ENCODE measurements at places on chromosomes 6 and 20. TPM values are rescaled to one million over a fixed set of nuclear protein-coding genes. Genes with fewer than 3 reads are reported as not detected.
A peak's percentile ranks its signal among the peaks of the same experiment; 100 is the strongest.

DNA sequence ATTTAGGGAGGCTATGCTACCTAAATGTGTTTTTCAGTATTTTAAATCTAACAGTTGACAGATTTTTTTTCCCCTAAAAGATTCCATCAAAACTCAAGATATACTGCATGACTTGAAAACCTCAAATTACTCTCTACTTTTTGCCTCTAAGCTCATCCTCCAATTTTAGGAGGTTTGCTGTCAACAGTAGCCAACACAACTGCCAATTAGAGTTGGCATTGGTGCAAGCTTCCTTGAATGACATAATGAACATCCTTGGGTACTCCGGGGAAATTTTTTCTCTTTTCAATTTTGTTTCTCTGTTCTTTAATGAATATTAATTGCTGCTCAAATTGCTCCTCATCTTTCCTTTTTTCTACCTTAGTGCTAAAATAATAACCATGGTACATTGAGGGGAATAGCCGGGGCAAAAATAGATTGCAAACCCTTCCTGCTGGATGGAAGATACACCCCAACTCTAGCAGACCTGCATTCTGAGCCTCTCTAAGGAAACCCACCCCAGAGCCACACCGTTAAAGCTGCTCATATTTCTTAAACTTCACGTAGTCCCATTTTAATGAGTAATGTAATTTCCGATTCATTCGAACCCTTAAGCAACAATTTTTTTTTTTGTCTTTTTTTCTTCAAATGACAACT, 34.3 kb downstream of the SLC22A23 start:
- peaks cover 22% of the 10 kb centered on the region for H3K4me1 ChIP-seq
- no peak for DNase-seq
- H3K36me3 ChIP-seq, result no peaks in the 10 kb centered on the region
- H3K27ac ChIP-seq, result no peak overlapping the region
- H3K27me3 ChIP-seq, result no peaks in the 10 kb centered on the region

GRCh38 chr6:33682341-33682740, 29.2 kb downstream of the UQCC2 start:
- no peak overlapping the region for H3K27ac ChIP-seq
- no peaks in the 10 kb centered on the region for H3K27me3 ChIP-seq
- H3K4me3 ChIP-seq, result no peak overlapping the region
- H3K36me3 ChIP-seq, result peaks cover 93% of the 10 kb centered on the region
- DNase-seq, result no peak

DNA sequence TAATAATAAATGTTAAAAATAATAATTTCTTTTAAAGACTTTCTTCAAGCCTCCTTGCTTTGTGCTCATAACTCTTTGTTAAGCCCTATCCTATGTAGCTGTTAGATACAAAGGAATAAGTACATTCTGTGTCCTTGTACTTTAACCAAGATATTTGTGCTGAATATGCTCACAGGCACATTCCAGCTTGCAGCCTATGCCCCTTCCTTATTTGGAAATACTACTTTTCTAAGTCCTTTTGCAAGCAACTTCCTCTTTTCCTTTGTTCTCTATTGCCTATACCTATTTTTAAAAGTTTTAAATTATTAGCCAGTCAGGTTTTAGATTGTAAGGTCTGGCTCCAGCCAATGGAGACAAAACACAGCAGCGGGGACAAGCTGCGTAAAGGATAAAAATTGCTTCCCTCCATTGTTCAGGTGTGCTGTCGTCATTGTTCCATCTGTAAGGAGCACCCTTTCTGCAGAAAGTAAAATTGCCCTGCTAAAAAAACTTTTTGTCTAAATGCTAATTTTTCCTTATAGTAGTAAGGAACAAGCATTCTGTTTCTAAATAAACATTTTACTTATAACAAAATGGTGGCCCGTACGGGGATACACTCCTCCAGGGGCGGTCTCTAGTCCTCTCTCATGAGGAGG, 80.2 kb downstream of the SYTL3 start:
- H3K4me3 ChIP-seq, result no peak overlapping the region
- no peaks in the 10 kb centered on the region for H3K36me3 ChIP-seq
- no peak for DNase-seq
- peaks cover 5% of the 10 kb centered on the region for H3K4me1 ChIP-seq
- no peaks in the 10 kb centered on the region for H3K27me3 ChIP-seq

Gene MYH7B
- polyA plus RNA-seq, result 0.46 TPM

Gene ENPP3
- polyA plus RNA-seq, result 43.7 TPM

Gene COL11A2
- 5.3 TPM for polyA plus RNA-seq

Gene DLL1
- polyA plus RNA-seq, result 39.3 TPM

Gene RUNX2
- polyA plus RNA-seq, result 2.6 TPM

Gene ARMC2
- 4.7 TPM for polyA plus RNA-seq

DNA sequence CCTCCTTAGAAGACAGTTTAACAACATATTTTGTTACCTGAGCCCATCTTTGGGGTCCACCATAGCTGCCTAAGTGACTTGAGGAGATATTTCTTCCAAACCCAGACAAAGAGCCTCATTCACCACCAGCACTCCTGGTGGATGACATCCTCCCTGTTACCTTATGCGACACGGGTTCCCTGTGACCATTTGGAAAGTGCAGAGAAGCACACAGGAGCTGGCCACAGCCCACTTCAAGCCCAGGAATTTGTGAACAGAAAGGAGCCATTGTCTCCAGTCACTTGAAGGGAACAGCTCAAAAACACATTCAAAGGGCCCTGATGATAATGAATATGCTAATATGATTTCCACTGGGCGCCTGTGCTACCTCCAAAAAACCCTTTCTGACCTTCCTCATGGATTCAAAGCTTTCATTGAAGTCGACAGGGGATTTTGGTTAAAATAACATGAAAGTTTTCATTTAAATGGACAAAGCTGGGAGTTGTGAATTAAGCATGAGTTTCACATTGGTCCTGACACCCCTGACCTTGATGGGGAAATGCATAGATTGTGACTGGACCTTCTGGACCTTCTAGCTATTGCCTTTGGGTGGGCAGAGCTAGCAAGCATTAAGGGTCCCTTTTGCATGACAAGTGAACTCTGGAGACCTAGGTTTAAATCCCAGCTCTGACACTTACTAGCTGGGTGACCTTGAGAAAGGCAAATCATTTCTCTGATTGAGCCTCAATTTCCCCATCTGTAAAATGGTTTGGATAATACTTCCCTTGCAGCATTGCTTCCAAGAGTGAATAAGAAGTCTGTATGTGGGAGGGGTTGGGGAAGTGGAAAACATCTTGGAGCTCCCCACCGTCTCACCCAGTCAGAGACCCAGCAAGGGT, 83.3 kb upstream of the SIRPA start:
- H3K27ac ChIP-seq, result no peak overlapping the region
- peaks cover 7% of the 10 kb centered on the region for H3K4me1 ChIP-seq
- DNase-seq, result no peak
- no peak overlapping the region for H3K4me3 ChIP-seq
- no peaks in the 10 kb centered on the region for H3K36me3 ChIP-seq
- H3K27me3 ChIP-seq, result no peaks in the 10 kb centered on the region

DNA sequence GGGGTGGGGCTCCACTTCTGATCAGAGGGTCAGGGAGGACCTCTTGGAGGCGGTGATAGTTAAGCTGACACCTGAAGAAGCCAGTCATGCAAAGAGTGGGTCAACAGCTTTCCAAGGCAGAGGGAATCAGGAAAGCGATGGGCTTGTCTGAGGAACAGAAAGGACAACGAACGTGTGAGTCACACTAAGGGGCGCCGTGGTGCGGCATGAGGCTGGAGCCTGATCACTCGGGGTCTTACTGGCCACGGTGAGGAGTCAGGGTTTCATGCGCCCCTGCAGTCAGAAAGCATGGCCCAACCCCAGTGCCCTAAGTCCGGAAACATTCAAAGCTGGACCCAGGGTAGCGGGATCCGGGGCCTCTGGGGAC, 50.6 kb upstream of the SLC32A1 start:
- DNase-seq, result no peak
- H3K27ac ChIP-seq, result no peak overlapping the region
- H3K27me3 ChIP-seq, result peaks cover 50% of the 10 kb centered on the region
- no peaks in the 10 kb centered on the region for H3K36me3 ChIP-seq

GRCh38 chr6:68834551-68834950, 199.5 kb downstream of the ADGRB3 start:
- no peaks in the 10 kb centered on the region for H3K36me3 ChIP-seq
- H3K27ac ChIP-seq, result no peak overlapping the region
- H3K4me1 ChIP-seq, result no peaks in the 10 kb centered on the region

Gene CST7
- polyA plus RNA-seq, result 1.9 TPM

Gene CLVS2
- 0.70 TPM for polyA plus RNA-seq

DNA sequence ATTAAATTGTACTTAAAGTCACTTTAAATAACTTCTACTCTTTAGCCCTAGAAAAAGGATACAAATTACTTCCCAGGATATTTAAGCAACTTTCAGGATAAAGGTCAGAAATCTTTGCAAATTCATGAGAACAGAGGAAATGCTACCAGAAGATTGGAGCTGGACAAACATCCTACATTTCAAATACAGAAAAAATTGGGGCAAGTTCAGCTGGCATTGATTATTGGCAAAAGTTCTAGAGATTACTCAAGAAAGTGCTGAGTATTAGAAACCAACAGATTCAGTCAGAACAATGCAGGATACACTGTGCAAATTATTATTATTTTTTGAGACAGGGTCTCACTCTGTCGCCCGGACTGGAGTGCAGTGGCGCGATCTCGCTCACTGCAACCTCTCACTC, 6.0 kb downstream of the SLC22A23 start:
- H3K4me3 ChIP-seq, result no peak overlapping the region
- H3K4me1 ChIP-seq, result peaks cover 10% of the 10 kb centered on the region
- peaks cover 9% of the 10 kb centered on the region for H3K27me3 ChIP-seq
- H3K27ac ChIP-seq, result no peak overlapping the region
- no peaks in the 10 kb centered on the region for H3K36me3 ChIP-seq

Gene NKX2-4
- polyA plus RNA-seq, result not detected

Gene HSP90AB1
- polyA plus RNA-seq, result 830 TPM

DNA sequence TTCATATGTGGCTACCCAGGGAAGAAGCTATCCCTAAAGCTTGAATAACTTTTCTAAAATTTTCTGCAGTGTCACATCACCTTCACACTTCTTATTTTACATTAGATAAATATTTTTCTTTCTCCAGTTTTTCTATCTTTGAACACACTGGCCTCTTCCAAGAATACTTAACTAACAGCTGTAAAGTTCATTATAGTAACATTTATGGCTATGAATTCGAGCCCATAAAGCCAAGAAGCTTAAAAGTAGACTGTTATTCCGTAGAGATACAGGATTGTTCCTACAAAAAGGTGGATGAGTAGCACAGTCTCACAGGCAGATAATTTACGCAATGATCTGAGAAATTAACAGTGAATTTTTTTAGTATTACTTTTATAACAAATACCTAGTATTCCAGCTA, 55.7 kb upstream of the BMP5 start:
- no peaks in the 10 kb centered on the region for H3K4me1 ChIP-seq
- no peaks in the 10 kb centered on the region for H3K36me3 ChIP-seq
- H3K27me3 ChIP-seq, result no peaks in the 10 kb centered on the region
- DNase-seq, result no peak
- no peak overlapping the region for H3K27ac ChIP-seq

Gene METTL24
- polyA plus RNA-seq, result 3.4 TPM

DNA sequence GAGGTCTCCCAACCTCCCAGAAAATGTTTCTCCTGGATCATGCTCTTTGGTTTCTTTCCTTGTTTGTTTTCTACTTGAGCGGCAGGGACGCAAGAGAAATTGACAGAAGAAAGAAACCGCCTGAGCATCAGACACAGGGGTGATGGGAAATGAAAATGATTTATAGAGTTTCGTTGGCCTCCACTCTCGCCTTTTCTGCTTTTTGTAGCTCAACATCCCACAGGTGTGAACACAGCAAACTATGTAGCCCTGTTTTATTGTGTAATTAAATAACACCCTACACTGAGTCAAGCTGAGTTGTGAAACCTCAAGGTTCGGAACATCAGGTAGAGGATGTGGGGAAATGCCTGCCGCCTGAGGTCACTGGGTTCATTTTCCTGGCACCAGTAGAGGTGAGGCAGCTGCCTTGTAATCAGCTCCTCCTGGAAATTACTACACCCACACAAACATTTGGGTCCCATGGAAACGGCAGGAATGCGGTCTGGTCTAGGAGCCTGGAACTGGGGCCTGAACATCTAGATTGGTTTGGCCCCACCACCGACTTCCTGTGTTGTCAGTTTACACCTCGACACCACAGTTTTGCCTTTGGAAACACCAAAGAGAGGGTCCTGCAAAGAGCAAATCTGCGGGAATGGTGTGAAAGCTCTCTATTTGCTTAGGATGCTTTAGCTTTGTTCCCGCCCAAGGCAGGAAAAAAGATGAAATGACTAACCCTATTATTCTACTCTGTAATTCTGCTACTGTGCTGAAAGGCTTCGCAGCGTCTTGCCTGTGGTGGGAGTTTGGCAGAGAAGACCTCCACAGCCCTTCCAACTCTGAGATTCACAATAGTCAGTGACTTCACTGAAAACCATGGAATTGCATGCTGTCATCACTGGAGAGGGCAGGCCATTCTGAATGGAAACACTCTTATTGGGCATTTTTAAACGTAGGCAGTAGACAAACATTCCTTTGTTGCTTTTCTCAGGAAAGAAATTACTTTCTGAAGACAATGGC, 53.0 kb downstream of the ADAT2 start:
- H3K27ac ChIP-seq, result peak overlapping the region; percentile 35
- peaks cover 15% of the 10 kb centered on the region for H3K4me1 ChIP-seq
- H3K4me3 ChIP-seq, result no peak overlapping the region
- no peaks in the 10 kb centered on the region for H3K27me3 ChIP-seq
- H3K36me3 ChIP-seq, result no peaks in the 10 kb centered on the region

Gene ECT2L
- polyA plus RNA-seq, result 0.13 TPM

Gene ATP6V1G2
- 9.1 TPM for polyA plus RNA-seq

Gene FAM217A
- 0.69 TPM for polyA plus RNA-seq

Gene MUCL3
- 0.04 TPM for polyA plus RNA-seq

Gene SRF
- polyA plus RNA-seq, result 30.1 TPM

DNA sequence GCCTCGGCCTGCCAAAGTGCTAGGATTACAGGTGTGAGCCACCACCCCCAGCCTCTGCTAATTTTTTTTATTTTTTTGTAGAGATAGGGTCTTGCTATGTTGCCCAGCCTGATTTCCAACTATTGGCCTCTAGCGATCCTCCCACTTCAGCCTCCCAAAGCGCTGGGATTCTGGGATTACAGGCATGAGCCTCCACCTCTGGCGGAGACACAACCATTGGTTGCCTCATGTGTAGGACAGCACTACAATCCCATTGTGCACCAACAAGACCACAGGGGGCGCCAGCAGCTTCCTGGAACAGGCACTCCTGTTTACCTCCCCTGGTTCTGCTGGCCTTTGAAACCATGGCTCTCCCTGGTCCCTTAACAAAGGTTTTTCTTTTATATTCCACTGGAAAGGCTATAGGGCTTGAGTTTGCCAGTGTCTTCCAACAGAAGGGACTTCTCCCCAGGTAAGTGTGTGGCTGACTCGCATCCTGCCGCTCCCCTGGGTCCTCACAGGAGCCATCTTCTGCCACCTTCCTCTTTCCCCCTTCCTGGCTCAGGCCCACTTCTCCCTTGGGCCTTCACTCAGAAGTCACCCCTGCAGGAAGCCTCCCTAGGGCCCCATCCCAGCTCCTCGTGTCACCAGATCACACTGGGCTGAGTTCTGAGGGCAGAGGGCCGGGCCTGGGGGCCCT, 39.2 kb upstream of the TLDC2 start:
- DNase-seq, result peak; percentile 65
- peaks cover 7% of the 10 kb centered on the region for H3K36me3 ChIP-seq
- H3K27me3 ChIP-seq, result no peaks in the 10 kb centered on the region
- no peak overlapping the region for H3K4me3 ChIP-seq

Gene TINAG
- polyA plus RNA-seq, result 23.7 TPM

GRCh38 chr20:33181482-33182093, 13.6 kb downstream of the BPIFA2 start:
- no peaks in the 10 kb centered on the region for H3K27me3 ChIP-seq
- no peak overlapping the region for H3K27ac ChIP-seq
- H3K36me3 ChIP-seq, result no peaks in the 10 kb centered on the region
- no peaks in the 10 kb centered on the region for H3K4me1 ChIP-seq

GRCh38 chr20:45402946-45403345, 5.1 kb upstream of the DBNDD2 start:
- DNase-seq, result no peak
- peaks cover 8% of the 10 kb centered on the region for H3K4me1 ChIP-seq
- H3K4me3 ChIP-seq, result no peak overlapping the region
- H3K27ac ChIP-seq, result no peak overlapping the region
- peaks cover 15% of the 10 kb centered on the region for H3K27me3 ChIP-seq
- H3K36me3 ChIP-seq, result no peaks in the 10 kb centered on the region
